Endothelial cell of umbilical vein (primary cell): ENCODE measurements at places on chromosomes 7 and 10.
A peak's percentile ranks its signal among the peaks of the same experiment; 100 is the strongest.

- no peak for DNase-seq
These were observed 20.9 kb upstream of the JAKMIP3 start for GRCh38 chr10:132044803-132045202.

DNA sequence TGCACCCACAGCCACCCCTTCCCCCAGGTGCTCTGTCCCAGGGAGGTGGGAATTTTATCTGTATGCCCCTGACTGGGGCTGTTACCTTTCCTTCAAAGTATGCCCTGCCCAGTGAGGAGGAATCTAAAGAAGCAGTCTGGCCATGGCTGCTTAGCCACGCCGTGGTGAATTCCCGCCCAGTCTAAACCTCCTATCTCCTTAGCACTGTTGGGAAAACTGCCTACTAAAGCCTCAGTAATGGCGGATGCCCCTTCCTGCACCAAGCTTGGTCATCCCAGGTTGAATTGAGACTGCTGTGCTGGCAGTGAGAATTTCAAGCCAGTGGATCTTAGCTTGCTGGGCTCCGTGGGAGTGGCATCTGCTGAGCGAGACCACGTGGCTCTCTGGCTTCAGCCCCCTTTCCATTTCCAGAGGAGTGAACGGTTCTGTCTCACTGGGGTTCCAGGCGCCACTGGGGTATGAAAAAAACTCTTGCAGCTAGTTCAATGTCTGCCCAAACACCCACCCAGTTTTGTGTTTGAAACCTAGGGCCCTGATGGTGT lies 87.2 kb downstream of the ABCC2 start:
- DNase-seq, result no peak

DNA sequence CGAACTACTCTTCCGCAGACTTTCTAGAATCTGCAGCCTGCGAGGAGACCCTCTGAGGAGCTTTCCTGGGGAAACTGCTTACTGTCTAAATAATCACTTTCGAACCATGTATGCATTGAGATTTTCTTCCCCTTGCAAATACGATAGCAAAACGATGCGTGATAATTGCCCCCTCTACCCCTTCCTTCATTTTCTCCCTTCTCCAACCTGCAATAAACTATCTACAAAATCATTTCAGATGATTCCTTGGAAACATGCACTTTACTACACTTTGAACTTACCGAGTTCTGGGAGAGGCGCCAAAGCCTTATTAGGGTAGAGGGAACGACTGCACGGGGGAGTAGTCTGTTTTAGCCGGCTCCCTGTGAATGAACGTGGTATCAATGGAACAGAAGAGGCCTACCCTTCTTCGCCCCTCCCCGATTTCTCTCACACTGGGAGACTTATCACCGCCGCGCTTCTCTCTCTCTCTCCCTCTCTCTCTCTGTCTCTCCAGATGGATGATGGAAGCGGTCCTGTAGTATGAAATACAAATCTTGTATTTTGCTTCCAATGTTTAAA lies at the start of gene FGFBP3:
Gene FGFBP3 (minus strand): TSS at position 370 of the 561 bp plus-strand sequence. CDS start 517 bp downstream, outside the sequence.
- DNase-seq, result no peak

- DNase-seq, result no peak
These were observed 368.1 kb downstream of the CXCL12 start for GRCh38 chr10:44016589-44017482.

DNA sequence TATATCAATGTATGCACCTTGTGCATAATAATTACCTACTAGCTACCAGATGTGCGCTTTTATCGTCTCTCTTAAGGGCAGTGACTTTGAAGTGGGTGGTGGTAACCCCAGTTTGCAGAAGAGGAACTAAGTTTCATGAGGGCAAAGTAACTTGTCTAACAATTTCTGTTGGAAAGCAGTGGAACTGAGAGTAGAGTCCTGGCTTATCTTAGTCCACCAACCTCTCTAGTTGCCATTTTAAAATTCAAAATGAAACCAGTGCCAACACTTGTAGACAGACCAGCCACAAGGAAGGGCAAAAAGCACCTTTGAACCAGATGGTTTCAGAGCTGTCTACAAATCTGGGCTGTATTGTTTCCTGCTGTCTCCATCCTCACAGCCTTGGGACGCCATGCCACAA lies 32.0 kb upstream of the RBM20 start:
- no peak for DNase-seq

GRCh38 chr7:44288811-44289340 lies 36.5 kb downstream of the CAMK2B start:
- DNase-seq, result no peak

- no peak for DNase-seq
These were observed 11.0 kb downstream of the RPS24 start for GRCh38 chr10:78044699-78045098.

DNA sequence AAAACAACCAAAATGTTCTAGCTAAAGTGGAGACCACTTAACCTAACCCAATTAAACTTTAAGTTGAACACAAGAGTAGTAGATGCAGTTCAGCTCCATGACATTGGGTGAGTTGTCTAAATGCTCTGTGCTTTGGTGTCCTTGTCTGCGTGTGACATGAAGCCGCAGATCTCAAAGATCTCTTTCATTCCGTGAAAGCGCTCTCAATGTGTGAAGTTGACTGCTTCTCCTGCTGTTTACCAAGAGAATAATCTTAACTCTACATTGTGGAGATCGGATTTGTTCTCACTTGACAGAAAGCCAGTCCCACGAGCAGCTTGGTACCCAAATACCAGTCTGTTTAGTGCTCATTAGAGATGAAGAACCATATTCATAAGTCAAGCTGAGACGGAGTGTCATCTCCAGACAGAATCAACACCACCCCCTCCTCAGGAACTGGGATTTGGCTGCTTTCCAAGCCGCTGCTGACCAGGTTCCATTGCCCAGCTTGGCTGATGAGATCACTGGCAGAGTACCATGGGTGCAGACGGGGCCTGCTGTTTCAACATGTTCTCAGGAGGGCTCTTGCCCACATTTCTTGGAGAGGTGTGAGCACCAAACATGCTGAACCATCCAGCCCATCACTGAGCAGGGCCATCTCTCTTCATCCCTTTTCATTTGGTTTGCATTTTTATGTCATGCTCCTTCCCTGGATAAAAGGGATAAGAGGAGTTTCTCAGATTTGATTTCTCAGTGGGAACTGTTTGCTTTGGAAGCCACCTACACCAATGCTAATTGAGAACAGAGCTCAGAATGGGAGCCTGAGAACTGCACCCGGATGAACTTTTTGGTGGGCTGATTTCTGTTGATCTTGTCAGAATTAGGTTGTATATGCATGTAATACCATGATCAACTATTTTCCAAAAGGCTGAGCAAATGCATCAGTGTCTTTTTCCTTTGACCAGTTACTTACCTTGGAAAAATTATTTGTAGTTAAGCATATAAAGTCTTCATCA lies 95.8 kb upstream of the AGBL3 start:
- DNase-seq, result peak; percentile 59

GRCh38 chr10:48982584-48982983 lies 42.9 kb upstream of the LRRC18 start:
- no peak for DNase-seq
